Ammon's horn (tissue), 1 donor: ENCODE measurements at places on chromosomes 2 and 18.

- peak; percentile 76 for DNase-seq
Observed at GRCh38 chr2:240060977-240061591, 7.8 kb upstream of the OR6B3 start.

- DNase-seq: no peak
Observed at GRCh38 chr2:112566104-112566503, 18.3 kb upstream of the CHCHD5 start.

- no peak for DNase-seq
Observed at GRCh38 chr2:53960476-53960875, 10.3 kb downstream of the PSME4 start.

- DNase-seq: no peak
Observed at GRCh38 chr18:24490539-24490938, 30.1 kb downstream of the HRH4 start.

DNA sequence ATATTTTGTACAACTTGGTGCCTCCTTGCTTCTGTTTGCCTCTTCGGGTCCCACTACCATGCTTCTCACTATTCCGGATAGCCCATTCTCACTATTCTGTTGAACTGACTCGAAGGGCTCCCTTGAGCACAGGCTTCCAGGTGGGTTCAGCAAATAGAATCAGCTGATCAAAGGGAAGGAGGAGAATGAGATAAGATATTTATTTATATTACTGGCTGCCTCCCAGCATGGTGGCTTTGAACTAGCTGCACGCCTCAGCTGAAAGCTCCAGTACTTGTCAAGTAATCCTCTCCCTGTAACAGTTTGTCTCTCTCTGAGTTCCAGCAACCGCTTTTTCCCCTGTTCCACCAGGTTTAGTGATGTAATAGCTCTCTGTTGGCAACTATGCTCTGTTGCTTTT, 187.8 kb upstream of the HNRNPA3 start:
- peak; percentile 8 for DNase-seq

DNA sequence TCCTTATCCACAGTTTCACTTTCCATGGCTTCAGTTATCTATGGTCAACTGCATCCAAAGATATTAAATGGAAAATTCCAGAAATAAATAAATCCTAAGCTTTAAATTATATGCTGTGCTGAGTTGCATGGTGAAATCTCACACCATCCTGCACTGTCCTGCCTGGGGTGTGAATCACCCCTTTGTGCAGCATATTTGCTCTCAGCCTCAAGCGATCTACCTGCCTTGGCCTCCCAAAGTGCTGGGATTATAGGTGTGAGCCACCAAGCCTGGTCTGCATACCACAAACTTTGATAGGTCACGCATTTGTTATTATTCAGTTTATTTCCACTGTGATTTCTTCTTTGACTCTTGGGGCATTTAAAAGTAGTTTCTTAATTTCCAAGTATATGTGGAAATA, 117.2 kb downstream of the SPIRE1 start:
- no peak for DNase-seq

DNA sequence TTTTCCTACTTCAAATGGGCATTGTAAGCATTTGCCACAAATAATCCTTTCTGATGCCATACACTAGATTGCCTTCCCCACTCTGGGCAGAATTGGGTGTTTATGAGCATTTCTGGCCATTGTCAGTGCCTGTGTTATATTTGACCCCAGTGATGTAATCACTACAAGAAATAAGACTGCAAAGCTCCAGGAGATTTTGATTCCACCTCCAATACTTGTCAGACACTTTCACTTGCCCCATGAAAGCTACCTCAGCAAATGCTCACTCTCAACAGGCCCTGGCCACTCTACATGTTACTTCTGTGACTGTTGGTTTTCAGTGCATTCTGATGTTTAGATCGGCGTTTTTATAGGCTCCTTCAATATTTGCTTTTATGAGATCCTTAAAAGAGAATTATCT, 135.1 kb downstream of the GFPT1 start:
- no peak for DNase-seq

GRCh38 chr2:165203689-165204559, at the start of gene SCN3A:
Gene SCN3A, minus strand, starts transcription at chr2:165204050. Its CDS starts 27,656 bp downstream, at chr2:165176394.
- DNase-seq: peak; percentile 59

GRCh38 chr2:26532301-26533250, 54.7 kb upstream of the OTOF start:
- DNase-seq: no peak

- no peak for DNase-seq
Observed at GRCh38 chr2:131023758-131024157, 69.5 kb downstream of the FAM168B start.

DNA sequence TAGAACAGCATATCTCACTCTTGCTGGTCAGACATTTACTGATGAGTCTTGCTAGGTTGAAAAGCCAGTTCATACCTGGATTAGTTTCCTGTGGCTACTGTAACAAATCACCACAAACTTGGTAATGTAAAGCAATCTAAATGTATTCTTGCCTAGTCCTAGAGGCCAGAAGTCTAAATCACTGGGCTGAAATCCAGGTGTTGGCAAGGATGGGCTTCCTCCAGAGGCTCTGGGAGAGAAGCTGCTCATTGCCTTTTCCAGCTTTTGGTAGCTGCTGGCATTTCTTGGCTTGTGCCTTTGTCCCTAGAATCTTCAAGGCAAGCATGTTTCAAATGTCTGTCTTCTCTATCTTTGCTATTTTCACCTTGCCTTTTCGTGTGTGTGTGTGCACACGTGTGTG, 62.3 kb upstream of the MAP4K3 start:
- DNase-seq: no peak

DNA sequence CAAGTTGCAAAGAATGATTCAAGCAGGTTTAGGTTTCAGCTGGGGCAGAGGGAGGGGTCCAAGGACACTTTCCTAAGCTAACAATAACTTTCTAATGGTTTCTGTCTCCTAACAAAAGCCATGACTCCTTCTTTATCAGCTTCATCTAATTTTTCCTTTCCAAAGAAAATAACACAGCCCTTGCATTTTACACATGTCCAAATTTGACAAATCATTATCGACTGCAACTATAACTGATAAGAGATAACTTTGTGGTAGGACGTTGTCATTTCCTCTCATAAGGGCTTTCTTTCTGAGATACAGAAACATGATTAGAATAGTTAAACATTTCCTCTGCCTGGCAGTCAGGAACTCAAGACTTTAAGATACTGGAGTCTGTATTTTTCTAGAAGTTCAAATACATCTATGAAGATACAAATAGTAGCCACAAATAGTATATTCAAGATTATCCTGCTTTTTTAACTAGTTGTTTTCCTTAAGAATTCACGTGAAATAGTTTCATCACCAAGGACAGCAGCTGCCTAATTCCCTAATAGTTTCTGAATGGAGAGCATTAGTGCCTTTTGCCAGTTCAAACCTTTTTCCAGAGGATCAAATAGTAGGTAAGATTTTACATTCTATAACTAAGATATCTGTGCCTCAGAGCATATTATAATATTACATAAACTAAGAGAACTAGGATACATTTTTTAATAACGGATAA, 263.2 kb downstream of the EXOC6B start:
- no peak for DNase-seq

- DNase-seq: peak; percentile 67
Observed at GRCh38 chr18:33584548-33585430, 6.8 kb downstream of the ASXL3 start.

GRCh38 chr2:197577446-197577845, 61.6 kb downstream of the MOB4 start:
- DNase-seq: peak; percentile 51

DNA sequence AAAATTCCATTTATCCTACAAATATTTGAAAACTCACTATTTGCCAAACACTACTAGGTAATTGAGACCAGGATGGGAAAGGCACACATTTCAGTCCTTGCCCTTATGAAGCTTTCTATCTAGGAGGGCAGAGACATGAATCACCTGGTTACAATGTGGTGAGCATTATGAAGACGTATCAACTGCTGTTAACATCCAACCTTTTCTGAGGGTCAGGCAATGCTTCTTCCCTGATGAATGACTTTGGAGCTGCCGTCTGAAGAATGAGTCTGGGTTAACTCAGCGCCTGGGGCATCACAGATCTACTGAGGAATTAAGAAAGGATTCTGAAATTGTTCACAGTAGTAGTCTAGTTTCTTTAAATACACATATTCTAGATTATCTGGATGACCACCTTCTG, 62.1 kb upstream of the NOSTRIN start:
- DNase-seq: no peak

DNA sequence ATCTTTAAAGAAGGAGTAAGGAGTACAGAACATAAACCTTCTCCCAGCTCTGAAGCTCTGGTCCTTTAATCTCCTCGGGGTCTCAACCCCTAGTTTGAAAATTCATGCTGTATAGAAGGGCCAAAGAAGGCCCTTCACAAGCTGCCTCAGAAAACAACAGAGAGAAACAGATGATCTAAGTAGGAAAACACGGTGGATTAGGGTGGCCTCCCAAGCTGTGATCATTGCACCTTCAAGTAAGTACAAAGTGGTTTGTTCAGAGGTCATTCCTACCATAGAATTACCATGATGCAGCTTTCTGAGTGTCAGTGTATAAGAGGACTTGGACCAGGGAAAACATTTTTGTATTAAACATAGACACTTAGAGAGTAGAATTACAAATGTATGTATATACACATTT, 10.9 kb downstream of the TMEM169 start:
- DNase-seq: no peak

- DNase-seq: no peak
Observed at GRCh38 chr2:209451209-209451834, 27.5 kb downstream of the MAP2 start.

- no peak for DNase-seq
Observed at GRCh38 chr18:27014841-27015240, 149.3 kb upstream of the AQP4 start.

- DNase-seq: peak; percentile 62
Observed at GRCh38 chr18:41745166-41746049, 209.6 kb upstream of the PIK3C3 start.

- no peak for DNase-seq
Observed at GRCh38 chr2:134052173-134052572, 201.7 kb upstream of the MGAT5 start.

- peak; percentile 32 for DNase-seq
Observed at GRCh38 chr18:78246050-78246449, 733.6 kb upstream of the SALL3 start.

GRCh38 chr18:31659576-31660177, 24.7 kb downstream of the B4GALT6 start:
- DNase-seq: no peak

DNA sequence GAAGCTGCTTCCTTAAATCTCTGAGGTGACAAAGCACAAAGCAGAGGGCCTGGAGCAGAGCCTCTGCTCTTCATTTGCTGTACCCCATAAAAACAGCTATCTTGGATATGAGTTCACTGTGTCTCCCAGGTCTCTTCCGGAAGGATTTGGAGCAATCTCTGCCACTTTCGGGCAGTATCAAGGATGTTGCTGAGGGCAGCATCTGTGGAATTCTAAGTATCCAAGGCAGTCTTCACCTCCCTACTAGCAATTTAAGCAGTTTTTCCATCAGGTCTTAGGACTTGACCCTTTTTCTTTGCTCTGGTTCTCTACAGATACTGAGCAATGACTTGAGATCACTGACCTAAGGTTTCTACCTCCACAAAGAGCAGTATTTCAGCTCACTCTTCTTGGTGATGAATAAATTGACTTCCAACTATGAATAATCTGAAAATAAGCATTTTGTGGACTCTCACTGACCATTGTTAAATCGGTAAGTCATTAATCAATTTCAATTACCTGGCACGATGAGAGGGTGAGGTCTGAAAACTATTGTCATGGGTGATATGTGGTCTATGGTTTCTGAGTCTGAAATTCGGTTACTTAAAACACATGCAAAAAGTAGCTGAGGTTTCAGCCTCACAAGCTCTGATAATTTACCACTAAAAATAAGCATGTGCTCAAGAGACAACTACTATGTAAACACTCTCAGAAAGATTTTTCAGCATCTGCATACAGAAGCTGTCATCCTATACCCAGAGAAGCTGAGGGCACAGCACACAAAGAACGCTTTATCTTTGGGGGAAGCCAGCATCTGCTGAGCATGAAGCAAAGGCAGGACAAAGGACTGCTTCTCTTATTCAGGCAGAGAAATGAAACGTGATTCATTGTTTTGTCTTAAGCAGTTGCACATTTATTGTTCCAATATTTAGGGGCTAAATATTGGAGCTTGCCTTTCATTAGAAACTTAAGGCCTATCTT, 32.1 kb upstream of the SPATS2L start:
- DNase-seq: peak; percentile 62

GRCh38 chr2:12604341-12604740, 112.4 kb upstream of the TRIB2 start:
- DNase-seq: no peak

DNA sequence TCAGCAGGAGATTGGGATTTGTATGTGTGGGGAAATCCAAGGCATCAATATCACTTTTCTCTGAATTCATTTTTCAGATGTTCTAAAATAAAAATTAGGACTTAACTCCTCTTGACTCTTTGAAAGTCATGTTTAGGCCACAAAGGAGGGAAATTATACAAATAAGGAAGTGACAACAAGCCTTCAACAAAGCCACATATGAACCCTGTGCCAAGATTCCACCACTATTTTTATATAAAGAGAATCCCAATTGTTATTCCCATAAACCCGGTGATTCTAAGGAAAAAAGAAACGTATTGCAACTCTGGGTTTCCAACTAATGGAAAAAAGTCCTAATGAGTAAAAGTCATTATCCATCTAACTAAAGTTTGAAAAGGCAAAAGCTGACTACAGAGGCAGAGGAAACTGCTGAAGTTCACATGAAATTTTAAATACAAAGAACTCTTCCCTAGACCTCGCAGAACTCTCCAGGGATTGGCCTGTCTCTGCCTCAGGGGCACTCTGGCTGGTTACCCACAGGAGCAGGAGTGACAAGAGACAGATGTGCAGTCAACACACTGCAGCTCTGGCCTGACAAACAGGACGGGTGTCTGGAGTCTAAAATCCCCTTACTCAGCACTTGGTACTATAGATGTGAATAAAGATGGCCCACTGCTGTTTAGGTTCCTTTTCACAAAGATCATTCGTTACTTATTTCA, 11.5 kb downstream of the NPC1 start:
- DNase-seq: no peak

- DNase-seq: no peak
Observed at GRCh38 chr18:46336278-46337111, 232.3 kb downstream of the HAUS1 start.

GRCh38 chr2:2762913-2763312, 431.8 kb upstream of the MYT1L start:
- no peak for DNase-seq
